Esophagus muscularis mucosa (tissue), 4 donors: ENCODE measurements at places on chromosomes 6 and 20. TPM values are rescaled to one million over a fixed set of nuclear protein-coding genes. Genes with fewer than 3 reads are reported as not detected.

SLCO4A1 gene
- 32.8 TPM for total RNA-seq

CD109 gene
- 13.3 TPM for total RNA-seq

LHFPL5 gene
- not detected for total RNA-seq

DNA sequence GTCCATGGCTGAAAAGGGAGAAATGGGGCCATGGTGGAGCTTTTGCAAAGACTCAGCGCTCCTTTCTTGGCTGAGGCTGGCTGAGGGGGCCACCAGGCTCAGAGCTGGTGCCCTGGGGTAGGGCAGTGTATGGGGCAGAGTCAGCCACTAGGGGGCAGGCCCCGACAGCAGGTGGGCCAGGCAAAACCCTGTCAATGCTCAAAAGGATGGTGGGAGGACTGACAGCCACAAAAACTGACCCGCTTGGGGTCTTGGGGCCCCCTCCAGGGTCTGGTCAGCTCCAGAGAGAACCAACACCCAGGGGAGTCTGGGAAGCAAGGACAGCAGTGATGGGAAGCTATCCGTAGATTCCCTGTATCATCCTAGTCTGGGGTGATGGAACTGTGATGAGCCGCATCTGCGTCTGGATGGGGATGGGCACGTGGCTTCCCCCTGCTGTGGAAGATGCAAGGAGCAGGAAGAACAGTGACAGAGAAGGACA is 306.9 kb downstream of the DHX35 start:
- H3K27me3 ChIP-seq: no peaks in the 10 kb centered on the region
- H3K4me1 ChIP-seq: peaks cover 19% of the 10 kb centered on the region
- DNase-seq: no peak
- no peaks in the 10 kb centered on the region for H3K36me3 ChIP-seq
- H3K4me3 ChIP-seq: no peak overlapping the region
- no peak overlapping the region for H3K27ac ChIP-seq

- H3K4me1 ChIP-seq: peaks cover 51% of the 10 kb centered on the region
- DNase-seq: no peak
- no peaks in the 10 kb centered on the region for H3K27me3 ChIP-seq
- H3K4me3 ChIP-seq: no peak overlapping the region
- no peak overlapping the region for H3K27ac ChIP-seq
- H3K36me3 ChIP-seq: no peaks in the 10 kb centered on the region
Observed at GRCh38 chr6:6655805-6656251, 67.3 kb downstream of the LY86 start.

- H3K27me3 ChIP-seq: no peaks in the 10 kb centered on the region
- no peaks in the 10 kb centered on the region for H3K36me3 ChIP-seq
- no peak overlapping the region for H3K4me3 ChIP-seq
- H3K27ac ChIP-seq: no peak overlapping the region
- peaks cover 16% of the 10 kb centered on the region for H3K4me1 ChIP-seq
Observed at GRCh38 chr6:80605165-80605989, 498.9 kb downstream of the BCKDHB start.

- peak overlapping the region; percentile 89 for H3K27ac ChIP-seq
- peak overlapping the region; percentile 36 for H3K4me3 ChIP-seq
- peak; percentile 94 for DNase-seq
- H3K27me3 ChIP-seq: no peaks in the 10 kb centered on the region
Observed at GRCh38 chr6:108589244-108589791, 28.6 kb downstream of the FOXO3 start.

DNA sequence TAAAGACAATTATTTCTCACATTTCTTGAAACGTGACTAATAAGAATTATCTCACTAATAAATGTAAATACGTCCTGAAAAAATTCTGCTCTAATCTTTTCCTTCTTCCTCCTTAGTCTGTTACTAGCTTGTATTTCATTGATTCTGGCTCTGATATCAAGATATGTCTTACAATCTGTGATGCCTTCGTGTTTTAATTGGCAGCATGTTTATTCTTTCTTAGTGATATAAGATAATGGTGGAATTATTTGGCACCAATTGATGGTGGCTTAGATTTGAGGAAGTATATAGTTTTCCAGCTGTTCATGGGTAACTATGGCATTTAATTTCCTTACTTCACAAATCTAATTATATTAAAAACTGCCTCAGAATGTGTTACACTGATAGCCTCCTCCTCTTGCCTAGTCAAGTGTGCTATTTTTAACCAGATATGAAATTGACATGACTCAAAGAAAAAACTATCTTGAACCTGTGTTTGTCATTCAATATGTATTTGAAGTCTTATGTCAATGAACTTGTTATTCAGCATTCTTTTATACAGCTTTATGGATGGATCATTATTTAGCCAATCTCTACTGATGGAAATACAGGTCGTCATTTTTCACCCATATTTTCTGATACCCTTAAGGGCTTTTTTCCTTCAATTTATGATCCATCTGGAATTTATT is 5.3 kb downstream of the CCNC start:
- peaks cover 29% of the 10 kb centered on the region for H3K4me1 ChIP-seq
- no peak overlapping the region for H3K27ac ChIP-seq
- H3K27me3 ChIP-seq: no peaks in the 10 kb centered on the region

DNA sequence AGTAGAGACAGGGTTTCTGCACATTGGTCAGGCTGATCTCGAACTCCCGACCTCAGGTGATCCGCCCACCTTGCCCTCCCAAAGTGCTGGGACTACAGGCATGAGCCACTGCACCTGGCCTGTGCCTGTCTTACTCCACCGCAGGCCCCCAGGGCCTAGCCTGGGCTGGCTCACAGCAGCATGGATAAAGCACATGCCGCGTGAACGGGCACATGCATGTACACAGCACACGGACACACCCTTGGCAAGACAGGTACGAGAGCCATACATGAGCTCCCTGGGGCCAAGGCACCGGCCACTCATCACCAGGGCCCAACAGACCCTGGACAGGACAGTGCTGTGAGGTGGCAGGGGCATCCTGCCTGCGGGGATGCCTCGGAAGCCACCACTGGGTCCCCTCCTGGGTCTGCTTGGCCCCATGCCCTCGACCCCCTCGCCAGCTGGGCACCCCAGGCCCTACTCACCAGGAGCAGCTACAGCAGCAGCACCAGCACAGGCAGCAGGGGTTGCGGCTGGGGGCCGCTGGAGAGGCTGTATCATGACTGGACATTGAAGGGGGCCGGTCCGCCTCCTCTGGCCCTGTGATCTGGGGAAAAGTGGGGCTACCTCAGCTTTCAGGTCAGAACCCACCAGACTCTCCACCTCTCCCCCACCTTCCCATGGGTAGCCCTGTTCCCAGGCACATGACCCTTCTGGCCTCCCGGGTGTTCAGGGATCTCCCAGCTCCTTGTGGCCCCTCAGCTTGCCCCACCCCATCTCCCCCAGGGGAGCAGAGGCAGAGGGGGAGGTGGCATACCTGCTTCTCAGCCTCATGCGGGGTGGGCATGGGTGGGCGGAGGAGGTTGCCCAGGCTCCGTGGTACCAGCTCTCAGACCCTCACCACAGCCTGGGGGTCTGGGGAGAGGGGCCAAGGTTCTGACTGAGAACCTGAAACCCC is 3.0 kb downstream of the RGS19 start:
- H3K4me3 ChIP-seq: peak overlapping the region; percentile 86
- H3K36me3 ChIP-seq: peaks cover 34% of the 10 kb centered on the region
- DNase-seq: no peak

GRCh38 chr6:1240766-1241318 is 71.1 kb upstream of the FOXQ1 start:
- H3K27me3 ChIP-seq: no peaks in the 10 kb centered on the region
- no peak for DNase-seq
- no peak overlapping the region for H3K27ac ChIP-seq
- H3K4me3 ChIP-seq: no peak overlapping the region
- no peaks in the 10 kb centered on the region for H3K36me3 ChIP-seq

GRCh38 chr6:135230711-135231468 is 49.8 kb downstream of the MYB start:
- no peaks in the 10 kb centered on the region for H3K4me1 ChIP-seq
- no peaks in the 10 kb centered on the region for H3K27me3 ChIP-seq
- H3K27ac ChIP-seq: no peak overlapping the region
- H3K4me3 ChIP-seq: no peak overlapping the region
- H3K36me3 ChIP-seq: no peaks in the 10 kb centered on the region

- H3K4me3 ChIP-seq: no peak overlapping the region
- no peak overlapping the region for H3K27ac ChIP-seq
- no peak for DNase-seq
- no peaks in the 10 kb centered on the region for H3K27me3 ChIP-seq
Observed at GRCh38 chr6:36419310-36419709, 23.3 kb downstream of the PXT1 start.

- no peaks in the 10 kb centered on the region for H3K4me1 ChIP-seq
- H3K4me3 ChIP-seq: no peak overlapping the region
- no peak overlapping the region for H3K27ac ChIP-seq
- H3K36me3 ChIP-seq: peaks cover 3% of the 10 kb centered on the region
- H3K27me3 ChIP-seq: no peaks in the 10 kb centered on the region
Observed at GRCh38 chr20:20386192-20386591, 18.3 kb downstream of the INSM1 start.

GRCh38 chr6:133591275-133591674 is 297.6 kb upstream of the TCF21 start:
- no peak overlapping the region for H3K27ac ChIP-seq
- no peaks in the 10 kb centered on the region for H3K27me3 ChIP-seq
- no peaks in the 10 kb centered on the region for H3K36me3 ChIP-seq
- H3K4me1 ChIP-seq: no peaks in the 10 kb centered on the region
- DNase-seq: no peak

DNA sequence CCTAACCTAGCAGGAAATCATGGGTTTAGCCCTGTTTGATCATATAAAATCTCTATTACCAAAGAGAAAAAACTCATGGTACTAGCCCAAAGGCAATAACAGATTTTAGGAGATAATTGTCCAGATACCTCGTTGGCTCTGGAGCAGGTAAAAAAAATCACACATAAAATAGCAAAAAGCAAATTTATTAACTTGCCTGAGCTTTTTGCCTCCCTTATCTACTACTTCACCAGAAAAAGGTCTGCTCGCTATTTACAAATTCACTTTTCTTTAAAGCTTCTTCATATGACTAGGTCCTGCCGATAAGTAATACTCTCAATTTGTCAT is 82.4 kb downstream of the GJA10 start:
- H3K27me3 ChIP-seq: no peaks in the 10 kb centered on the region
- H3K36me3 ChIP-seq: no peaks in the 10 kb centered on the region
- H3K4me3 ChIP-seq: no peak overlapping the region
- no peak overlapping the region for H3K27ac ChIP-seq
- no peak for DNase-seq

- DNase-seq: peak; percentile 93
- peaks cover 34% of the 10 kb centered on the region for H3K36me3 ChIP-seq
- no peak overlapping the region for H3K4me3 ChIP-seq
Observed at GRCh38 chr20:49510562-49511122, 28.2 kb upstream of the KCNB1 start.

DNA sequence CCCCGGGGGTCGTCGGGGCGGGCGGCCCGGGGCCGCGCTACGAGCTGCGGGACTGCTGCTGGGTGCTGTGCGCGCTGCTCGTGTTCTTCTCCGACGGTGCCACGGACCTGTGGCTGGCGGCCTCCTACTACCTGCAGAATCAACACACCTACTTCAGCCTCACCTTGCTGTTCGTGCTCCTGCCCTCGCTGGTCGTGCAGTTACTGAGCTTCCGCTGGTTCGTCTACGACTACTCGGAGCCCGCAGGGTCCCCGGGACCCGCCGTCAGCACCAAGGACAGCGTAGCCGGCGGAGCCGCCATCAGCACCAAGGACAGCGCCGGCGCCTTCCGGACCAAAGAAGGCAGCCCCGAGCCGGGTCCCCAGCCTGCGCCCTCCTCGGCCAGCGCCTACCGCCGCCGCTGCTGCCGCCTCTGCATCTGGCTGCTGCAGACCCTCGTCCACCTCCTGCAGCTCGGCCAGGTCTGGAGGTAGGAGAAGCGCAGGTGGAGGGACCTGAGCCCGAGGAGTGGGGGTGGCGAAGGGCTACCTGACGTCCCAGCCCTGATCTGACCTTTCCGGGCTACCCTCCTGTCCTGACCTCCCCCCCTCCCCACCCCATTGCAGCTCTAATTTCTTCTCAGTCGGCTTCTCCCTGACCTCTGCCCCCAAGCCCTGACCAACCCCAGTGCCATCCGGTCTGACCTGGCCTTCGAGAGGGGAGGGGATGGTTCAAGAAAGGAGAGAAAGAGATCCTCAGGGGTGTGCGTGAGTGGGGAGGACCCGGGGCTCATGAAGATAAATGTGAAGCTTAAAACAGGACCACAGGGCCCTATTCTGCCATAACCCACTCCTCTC is 558 bp downstream of the XKR7 start:
- no peak overlapping the region for H3K4me3 ChIP-seq
- peaks cover 12% of the 10 kb centered on the region for H3K4me1 ChIP-seq
- no peak overlapping the region for H3K27ac ChIP-seq

DNA sequence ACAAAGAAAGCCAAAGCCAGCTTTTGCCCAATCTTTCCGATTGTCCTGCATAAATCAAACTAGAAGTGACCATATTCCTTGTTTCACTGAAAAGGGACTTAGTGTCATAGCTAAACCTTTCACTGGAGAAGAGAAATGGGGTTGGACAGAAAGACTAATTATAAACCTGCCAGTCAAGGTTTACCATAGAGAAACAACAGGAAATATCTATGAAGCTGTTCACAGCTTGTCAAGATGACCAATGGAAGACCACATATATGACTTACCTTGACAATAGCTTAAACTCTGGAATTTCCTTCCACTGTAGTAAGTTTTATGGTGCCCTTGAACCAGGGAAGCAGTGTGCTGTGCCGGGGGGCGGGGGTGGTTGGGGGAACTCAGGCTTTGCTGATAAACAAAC is 107.7 kb upstream of the PHACTR1 start:
- no peak overlapping the region for H3K27ac ChIP-seq
- H3K36me3 ChIP-seq: no peaks in the 10 kb centered on the region
- H3K27me3 ChIP-seq: peaks cover 8% of the 10 kb centered on the region

DNA sequence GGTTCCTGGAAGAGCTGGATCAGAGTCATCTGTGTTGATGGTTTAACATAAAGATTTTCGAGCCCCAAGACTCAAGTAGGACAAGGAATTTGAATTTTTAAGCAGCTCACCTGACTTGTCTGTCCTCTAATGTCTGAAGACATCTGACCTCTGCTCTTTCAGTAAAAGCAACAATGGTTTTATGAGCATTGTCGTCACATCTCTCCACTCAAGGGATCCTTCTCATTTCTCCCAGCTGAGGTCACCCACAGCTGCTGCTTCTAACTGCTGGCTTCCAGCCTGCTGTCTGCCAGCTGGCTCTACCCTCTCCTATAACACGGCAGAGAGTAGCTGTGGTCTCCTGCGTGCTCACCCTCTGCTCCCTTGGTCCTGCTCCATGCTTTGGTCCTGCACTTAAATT is 24.7 kb upstream of the HDAC2 start:
- H3K36me3 ChIP-seq: no peaks in the 10 kb centered on the region
- no peak overlapping the region for H3K4me3 ChIP-seq
- no peak overlapping the region for H3K27ac ChIP-seq
- DNase-seq: no peak
- no peaks in the 10 kb centered on the region for H3K27me3 ChIP-seq
